ENCODE measurements at places on chromosomes 7 and 10.

DNA sequence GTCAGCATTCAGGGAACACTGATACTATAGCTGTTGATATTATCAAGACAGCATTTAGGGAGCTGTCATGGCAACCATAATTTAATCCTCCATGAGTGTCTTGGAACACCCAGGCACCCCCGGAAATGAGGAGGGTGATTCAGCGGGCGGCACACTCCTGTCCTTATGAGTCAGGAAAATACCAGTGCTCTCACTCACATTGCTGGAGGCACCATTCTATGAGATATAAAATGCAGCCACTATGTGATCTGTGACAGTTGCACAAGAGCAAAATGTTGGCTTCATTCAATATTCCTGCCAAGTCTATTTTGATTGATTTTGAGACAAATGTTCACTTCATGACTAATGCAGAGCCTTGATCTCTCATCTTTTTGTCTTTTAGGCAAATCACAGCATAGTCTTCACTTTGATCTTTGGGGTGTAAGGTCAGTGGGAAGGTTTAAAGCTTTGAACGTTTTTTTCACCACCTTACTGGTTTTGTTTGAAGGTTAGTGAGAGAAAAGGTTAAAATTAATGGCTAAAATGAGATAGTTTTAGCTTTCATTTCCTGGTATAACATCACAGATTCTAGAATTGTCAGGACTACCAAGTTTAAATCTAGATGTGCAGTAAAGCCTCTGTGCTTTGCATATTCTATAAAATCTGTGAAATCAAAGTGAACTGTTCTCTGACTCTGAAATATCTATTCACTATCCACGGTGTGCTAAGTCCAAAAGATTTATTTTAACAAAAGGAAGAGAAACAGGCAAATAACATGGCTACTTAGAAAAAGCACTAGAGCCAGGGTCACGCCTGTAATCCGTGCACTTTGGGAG lies 12.4 kb upstream of the ARHGAP12 start:
- DNase-seq = no peak

- DNase-seq = no peak
These were observed 30.8 kb downstream of the ZNF438 start for GRCh38 chr10:31000867-31001266.

DNA sequence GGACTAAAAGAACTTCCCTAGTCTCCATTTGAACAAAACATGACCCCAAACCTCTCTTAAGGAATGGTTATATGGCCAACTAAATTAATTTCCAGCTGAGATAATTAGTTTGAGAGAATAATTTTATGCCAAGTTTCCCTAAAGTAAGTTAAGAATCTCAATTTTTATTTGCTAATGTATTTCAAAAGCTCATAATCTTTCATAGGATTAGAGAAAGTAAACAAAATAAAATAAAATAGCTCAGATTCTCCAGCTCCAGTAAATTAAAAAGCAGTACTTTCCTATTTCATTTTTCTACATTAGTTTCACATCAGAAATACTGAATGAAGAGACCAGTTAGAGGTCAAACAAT lies 44.4 kb downstream of the ENO4 start:
- no peak for DNase-seq

GRCh38 chr10:45454262-45454661 lies 80.2 kb downstream of the ALOX5 start:
- DNase-seq = no peak

GRCh38 chr10:24751716-24752115 lies 28.0 kb upstream of the ARHGAP21 start:
- no peak for DNase-seq

GRCh38 chr10:103564776-103565520 lies 71.4 kb downstream of the NEURL1 start:
- DNase-seq = no peak

Measured in Right ventricle myocardium superior (tissue), 1 donor.